NCI-H2171 (cell line): ENCODE measurements at places on chromosomes 12 and 14.

- no peak for DNase-seq
These were observed 64.1 kb downstream of the SAMD4A start for GRCh38 chr14:54631016-54631415.

GRCh38 chr12:120855823-120856588 is 48.2 kb downstream of the SPPL3 start:
- DNase-seq = no peak

DNA sequence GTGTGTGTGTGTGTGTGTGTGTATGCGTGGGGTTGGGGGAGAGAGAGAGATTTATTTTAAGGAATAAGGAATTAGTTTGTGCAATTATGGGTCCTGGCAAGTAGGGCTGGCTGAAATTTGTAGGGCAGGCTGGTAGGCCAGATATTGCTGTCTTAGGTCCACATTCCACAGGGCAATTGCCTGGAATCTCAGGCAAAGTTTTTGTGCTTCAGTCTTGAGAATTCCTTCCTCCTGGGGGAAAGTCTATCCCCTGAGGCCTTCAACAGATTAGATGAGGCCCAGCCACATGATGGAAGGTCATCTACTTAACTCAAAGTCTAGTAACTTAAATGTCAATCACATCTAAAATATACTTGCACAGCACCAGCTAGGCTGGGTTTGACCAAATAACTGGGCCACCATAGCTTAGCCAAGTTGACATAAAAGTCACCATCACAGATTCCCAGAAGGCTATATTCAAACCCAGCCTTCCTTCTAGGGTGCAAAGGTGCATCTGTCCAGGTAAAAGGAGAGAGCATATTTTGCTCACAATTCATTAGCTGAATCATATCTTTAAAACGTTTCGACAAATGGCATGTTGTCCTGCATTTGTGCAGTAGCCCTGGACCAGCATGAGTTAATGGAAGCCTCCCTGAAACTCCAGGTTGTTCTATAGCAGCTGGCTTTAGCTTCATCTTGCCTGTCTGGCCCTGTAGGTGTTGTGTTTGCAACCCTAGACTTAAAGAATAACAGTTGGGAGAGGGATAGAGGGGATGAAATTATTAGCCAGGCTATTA is 63.1 kb downstream of the C14orf132 start:
- no peak for DNase-seq

DNA sequence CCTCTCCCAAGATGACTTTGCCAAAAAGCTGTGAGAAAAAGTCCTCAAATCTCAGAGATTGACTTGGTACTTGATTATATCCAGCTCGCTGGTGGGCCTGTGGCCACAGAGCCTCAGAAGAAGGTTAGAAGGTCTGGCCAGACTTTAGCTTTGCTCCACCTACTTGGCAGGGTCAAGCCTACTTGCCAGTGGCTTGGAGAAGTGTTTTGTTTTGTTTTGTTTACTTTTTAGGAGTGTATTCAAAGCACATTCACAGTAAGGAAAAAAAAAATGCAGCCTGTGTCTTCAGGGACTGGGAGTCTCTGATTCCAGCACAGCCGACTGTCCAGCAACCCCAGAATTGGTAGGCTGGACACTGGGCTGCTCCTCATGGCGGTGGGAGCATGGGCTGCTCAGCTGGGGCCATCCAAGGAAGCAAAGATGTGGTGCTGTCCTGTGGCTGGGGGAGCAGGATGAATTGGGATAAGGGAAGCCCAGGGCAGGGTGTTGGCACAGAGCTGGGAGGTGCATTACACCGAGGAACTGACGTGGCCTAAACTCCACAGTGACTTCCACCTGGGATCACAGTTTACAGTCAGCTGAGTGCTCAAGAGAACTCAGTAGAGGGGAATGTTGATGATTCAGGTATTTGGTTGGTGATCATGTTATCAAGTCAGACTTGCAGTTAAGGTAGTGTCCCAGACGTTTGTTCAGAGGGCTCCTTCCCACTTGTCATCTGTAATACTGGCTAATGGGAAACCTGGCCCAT is 73.5 kb downstream of the PPP2R5C start:
- no peak for DNase-seq

- no peak for DNase-seq
These were observed 376.6 kb upstream of the TBX3 start for GRCh38 chr12:115060477-115061168.

- DNase-seq = no peak
These were observed 3.3 kb downstream of the PIK3C2G start for GRCh38 chr12:18264581-18265075.

DNA sequence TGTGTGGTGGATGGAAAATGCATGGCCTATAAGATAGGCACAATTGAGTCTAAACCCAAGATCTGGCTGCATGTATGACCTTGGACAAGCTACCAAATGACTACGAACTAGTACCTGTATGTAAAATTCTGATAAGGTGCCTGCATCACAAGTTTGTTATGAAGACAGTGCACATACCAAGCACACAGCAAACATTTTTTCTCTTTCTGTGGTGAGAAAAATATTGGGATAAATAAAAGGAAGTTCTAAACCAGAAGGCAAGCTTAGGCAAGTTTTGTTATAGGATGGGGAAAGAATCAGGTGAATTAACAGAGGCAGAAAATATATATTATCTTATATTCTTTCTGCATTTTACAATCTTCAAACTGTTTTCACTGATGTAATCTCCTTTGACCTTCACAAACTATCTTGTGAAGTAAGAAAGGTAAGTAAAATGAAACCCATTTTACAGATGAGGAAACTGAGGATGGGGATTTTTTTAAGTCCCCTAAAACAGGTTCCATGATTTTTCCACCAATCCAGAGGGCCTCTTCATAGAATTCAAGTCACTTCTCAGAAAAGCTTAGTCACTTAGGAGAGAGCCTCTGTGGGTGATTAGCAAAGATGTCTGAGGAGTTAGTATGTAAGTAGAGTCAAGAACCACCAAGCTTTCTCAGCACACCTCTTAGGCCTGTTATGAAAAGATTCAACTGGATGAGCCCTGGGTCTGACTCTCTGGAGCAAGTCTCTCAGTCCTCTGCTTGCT is 132.0 kb upstream of the RAP1B start:
- DNase-seq = no peak

GRCh38 chr12:100266585-100266834 is 369 bp downstream of the DEPDC4 start:
- no peak for DNase-seq

GRCh38 chr12:68573406-68573805 is 37.3 kb upstream of the RAP1B start:
- no peak for DNase-seq

- DNase-seq = no peak
These were observed 291.1 kb upstream of the RTL1 start for GRCh38 chr14:101194373-101195308.

DNA sequence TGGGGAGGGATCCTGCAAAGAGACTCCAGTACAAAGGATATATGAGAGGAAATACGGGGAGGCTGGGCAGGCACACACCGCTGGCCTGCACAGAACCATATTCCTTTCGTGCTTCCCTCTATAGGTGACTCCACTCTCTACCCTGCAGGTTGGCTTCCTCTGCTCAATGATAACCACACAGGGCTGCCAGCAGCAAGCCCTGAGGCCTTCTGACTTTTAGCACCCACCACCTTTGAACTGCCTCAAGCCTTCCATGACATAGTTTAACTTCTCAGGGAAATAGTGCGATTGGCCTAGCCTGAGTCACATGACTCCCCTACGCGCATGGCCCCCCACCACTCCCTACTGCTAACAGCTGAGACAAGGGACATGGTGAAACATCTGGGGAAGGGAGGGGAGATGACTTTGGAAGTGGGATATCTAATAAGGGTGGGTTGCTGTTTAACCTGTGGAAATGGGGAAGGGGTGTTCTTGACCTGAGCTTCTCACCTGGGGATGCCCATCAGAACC is 3.0 kb upstream of the FOXN3 start:
- DNase-seq = no peak

GRCh38 chr12:123232472-123232806 is 502 bp downstream of the MPHOSPH9 start:
- DNase-seq = no peak

DNA sequence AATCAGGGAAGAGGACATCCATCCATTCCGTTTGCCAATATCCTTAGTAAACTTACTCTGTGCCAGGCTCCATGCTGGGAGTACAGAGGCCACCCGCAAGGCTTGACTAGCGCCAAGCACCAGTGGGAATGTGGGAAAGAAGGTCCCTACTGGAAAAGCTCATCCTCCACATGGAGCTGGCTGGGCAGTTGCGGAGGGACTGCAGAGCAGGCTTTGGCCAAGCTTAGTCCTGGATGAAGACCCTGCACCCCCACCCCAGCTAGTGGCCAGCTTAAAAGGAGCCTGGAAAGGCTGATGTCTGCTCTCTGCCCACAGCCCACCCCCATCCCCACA is 22.4 kb upstream of the EIF2B2 start:
- no peak for DNase-seq

GRCh38 chr12:13606290-13606689 is 375.1 kb downstream of the GRIN2B start:
- no peak for DNase-seq

DNA sequence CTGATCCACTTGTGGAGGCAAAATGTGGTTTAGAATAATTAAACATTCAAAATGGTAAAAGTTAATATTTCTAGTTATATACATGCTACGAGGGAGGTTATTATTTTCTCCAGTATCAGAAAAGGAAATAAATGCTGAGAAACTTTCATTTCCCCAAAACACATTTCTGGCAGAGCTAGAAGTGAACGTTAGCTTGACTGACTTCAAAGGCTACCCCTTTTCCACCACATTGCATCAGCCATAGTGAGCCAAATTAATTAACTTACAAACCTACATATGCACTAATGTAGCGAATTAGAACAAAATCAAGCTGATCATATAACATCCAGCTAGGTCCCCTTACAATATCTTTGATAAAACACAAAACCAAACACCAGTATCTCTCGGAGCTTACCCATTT is 49.3 kb upstream of the RERGL start:
- no peak for DNase-seq

GRCh38 chr14:97390096-97390724 is 593.0 kb downstream of the VRK1 start:
- no peak for DNase-seq

DNA sequence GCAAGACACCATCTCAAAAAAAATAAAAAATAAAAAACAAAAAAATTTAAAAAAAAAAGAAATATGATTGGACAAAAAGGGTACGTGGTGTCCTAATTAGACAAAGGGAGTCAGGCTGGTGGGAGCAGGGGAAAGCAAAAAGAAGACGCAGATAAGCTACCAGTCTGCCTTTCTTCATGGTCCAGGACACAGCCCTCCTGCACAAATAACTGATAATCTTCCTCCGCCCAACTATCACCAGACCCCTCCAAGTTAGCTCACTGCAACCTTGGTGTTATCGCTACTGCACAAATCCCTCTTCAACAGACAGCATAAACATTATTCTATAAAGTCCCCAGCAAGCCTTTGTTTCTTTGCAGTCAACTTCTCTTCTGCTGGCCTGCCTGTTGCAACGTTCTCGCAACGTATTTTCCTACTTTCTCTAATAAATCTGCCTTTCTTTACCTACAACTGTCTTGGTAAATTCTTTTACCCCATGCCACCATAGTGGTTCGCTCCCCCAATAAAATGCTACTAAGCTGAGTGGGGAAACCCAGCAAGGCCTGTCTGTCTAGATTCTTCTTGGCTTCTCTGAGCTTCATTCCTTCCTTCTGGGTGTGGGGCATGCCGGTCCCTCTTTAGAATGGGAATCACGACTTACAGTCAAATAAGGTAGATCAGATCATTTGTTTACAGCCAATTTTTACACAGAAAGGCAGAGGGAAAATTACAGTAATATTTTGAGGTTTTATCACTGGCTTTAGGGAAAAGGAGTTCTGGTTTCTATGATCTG is 14.6 kb upstream of the DNAL1 start:
- no peak for DNase-seq

DNA sequence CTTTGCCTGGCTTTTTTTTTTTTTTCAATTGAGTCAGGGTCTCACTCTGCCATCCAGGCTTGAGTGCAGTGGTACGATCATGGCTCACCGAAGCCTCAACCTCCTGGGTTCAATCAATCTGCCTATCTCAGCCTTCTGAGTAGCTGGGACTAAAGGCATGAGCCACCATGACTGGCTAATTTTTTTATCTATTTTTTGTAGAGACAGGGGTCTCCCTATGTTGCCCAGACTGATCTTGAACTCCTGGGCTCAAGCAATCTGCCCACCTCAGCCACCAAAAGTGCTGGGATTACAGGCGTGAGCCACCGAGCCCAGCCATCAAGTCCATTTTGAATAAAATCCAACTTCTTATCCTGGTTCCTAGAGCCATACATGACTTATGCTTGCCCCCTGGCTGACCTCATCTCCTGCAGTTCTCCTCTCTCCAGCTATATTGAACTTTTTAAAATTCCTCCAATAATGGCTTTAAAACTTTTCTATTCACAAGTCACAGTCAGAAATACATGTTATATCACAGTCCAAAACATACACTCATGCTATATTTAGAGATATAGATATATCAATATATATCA is 10.4 kb upstream of the RND1 start:
- DNase-seq = no peak

- DNase-seq = no peak
These were observed 116.2 kb upstream of the ATP2B1 start for GRCh38 chr12:89824822-89825221.

- DNase-seq = no peak
These were observed 58.5 kb downstream of the CAPS2 start for GRCh38 chr12:75271576-75271975.

- no peak for DNase-seq
These were observed 685.0 kb downstream of the TMEM121 start for GRCh38 chr14:106211334-106211900.

GRCh38 chr12:7571257-7571656 is 67.7 kb upstream of the CD163 start:
- no peak for DNase-seq

- DNase-seq = peak; percentile 32
These were observed 122.4 kb downstream of the DACT1 start for GRCh38 chr14:58760121-58760520.

- no peak for DNase-seq
These were observed 34.8 kb downstream of the HIGD1C start for GRCh38 chr12:50986966-50987737.

- no peak for DNase-seq
These were observed 7.1 kb upstream of the PGF start for GRCh38 chr14:74962493-74962892.

GRCh38 chr14:60807971-60808370 is 73.4 kb downstream of the MNAT1 start:
- DNase-seq = no peak

DNA sequence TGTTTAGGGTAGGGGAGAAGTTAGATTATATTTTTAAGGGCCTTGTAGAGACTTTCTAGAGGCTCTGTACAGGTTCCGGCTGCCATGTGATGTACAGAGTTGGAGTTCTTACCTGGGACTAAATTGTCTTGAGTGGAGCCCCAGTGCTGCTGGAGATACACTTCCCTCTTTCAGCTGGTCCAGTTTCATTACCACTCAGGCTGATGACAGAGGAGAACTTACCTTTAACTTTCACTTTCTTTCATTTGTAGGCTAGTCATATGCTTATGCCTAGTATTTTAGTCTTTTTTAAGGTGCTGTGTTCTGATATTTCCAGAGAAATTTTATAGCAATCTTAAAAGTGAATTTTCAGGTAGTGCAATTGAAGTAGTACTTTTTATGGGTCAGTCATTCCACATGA is 117.3 kb downstream of the ERC1 start:
- DNase-seq = no peak

GRCh38 chr14:88156127-88156526 is 151.2 kb downstream of the GPR65 start:
- no peak for DNase-seq

GRCh38 chr14:95500201-95500681 is 16.2 kb downstream of the SYNE3 start:
- no peak for DNase-seq
